ENCODE measurements at places on chromosomes 7 and 10.
A peak's percentile ranks its signal among the peaks of the same experiment; 100 is the strongest.

- no peak for DNase-seq
These were observed at the start of gene TTYH3 for GRCh38 chr7:2631946-2632732. Gene TTYH3, plus strand, starts transcription at chr7:2631986. Its CDS starts 170 bp downstream, at chr7:2632156.

DNA sequence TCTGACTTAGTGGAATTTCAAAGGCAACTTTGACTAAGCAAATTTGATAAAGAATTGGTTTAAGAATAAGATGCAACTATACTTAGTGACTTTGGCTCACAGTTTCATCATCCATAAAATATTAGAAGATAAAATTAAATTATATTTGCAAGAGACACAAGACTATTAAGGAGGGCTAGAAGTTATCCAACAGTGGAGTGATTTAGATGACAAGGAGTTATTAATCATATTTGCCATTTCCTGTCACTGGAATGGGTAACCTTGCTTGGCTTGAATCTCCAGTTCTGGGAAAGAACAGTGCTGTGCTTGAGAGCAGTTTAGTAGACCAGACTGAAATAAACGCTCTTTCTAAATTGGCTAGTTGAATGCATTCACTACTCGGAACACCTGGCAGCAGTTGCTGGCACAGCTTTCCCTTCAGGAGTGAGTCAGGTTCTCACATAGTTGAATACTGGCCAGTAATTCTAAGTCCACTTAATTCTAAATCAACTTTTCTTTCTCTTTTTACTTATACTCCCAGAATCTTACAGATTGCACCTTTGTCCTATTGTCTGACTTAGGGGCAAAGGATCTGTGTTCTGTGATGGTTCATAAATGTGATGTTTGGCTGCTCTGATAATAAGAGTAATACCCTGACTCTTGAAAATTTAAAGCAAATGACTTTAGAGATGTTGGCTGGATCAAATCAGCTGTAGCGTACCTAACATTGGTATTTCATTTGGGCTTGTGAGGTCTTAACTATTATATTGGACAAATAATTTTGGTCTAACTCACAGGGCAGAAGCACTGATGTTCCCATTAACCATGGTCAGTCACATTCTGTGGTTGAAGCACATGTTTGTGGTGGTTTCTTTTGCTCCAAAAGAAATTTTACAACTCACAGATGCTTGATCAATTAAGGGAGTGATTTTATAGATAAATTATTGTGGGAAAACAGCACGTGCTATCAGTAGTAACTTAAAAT is 16.6 kb downstream of the STMP1 start:
- no peak for DNase-seq

DNA sequence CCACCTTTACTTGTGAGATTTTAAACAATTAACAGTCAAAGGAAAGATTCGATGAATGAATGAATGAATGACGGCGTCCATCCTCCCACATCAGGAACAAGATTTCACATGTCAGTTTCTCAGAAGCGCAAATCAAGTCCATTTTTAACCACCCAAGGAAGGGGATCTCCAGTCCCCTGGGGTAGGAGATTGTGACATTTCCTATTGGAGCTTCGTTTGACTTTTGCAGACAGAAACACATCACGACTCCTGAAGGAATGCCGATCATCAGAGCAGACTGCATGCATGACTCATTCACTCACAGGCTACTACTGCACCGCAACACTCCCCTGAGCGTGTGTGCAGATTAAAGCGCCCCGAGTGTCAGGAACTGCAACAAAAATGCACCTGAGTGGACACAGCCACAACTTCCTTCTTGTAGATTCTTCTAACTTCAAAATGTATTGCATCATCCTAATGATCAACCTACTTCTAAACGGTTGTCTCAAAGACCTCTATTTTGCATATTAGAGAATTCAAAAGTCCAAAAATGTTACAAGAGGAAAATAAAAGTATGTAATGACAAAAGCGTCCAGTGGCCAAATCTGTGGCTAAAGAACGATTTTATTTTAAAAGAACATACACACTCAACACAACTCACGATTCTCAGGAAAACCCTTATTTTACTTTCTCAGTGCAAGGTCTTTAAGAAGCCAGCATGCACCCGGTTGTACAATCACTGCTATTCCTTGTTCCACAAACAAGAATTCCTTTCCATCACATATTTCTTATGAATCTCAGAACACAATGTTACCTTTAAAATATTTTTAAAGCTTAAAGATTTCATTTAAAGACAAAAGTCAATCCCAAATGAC is 172.6 kb downstream of the FAM107B start:
- DNase-seq, result no peak

DNA sequence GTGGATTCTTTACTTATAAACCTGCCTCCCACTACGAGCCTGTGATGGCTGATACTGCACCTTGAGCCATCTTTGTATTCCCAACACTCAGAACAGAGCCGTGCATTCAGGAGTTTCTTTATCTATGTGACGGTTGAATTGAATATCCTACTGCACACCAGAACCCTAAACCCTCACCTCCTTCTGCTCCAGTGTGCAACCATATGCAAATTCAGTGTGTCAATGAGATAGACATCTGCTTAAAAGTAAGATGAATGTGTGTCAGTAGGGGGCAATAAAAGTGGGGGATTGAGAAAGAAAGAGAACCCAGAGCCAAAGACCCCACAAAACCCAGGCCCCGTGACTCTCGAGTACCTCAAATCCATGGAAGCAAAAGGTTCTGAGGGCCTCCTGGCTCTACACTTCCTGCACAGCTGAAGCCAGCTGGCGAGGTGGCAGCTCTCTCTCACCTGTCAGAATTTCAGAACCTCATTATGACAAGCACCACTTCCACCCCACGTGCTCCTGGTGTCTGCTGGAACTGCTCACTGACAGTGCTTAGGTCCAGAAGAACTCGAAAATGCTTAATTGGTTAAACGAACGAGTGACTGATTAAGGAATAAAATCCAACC is 143.3 kb upstream of the GPR26 start:
- DNase-seq, result no peak

GRCh38 chr10:133131734-133132472 is 28.1 kb upstream of the KNDC1 start:
- no peak for DNase-seq

GRCh38 chr7:128728598-128728997 is 10.6 kb upstream of the CALU start:
- no peak for DNase-seq

DNA sequence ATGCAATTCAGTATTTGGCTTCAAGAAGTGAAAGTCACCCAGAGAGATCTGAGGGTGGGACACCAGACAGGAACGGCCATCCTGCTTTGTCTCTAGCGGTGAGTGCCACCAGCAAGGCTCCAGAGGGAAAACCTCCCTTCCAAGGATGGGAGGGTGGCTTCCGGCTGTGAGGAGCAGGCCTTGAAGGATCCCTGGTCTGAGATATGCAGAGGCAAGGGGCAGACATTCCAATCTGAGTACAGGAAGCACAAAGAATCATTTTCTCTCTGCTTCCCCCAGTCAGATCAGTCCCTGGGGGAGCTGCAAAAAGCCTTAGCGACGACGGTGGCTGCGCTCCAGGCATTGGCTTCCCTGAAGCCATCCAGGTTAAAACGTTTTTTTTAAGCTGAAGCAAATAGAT is 167.4 kb downstream of the TEX36 start:
- no peak for DNase-seq

- DNase-seq, result no peak
These were observed 27.9 kb upstream of the SLC35G1 start for GRCh38 chr10:93865794-93866425.

DNA sequence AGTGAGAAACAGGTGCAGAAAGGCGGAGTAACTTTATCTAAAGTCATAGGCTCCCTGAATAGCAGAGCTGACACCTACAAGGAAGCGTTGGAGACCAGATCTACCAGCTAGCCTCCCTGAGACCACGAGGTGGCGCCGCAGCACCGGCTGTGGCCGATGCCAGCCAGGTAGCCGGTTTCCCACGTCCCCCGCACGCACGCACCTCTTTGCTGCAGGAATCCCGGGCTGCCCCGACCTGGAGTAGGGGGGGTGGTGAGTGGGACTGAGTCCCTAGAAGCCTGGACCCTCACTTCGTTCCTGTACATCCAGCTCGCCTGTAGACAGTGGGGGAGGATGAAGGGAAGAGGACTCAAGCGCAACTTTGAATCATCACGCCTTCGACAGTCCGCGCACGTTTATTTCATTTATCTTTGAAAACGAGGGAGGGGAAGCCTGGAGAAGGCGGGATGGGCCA is 3.7 kb downstream of the ELOVL3 start:
- peak; percentile 72 for DNase-seq

DNA sequence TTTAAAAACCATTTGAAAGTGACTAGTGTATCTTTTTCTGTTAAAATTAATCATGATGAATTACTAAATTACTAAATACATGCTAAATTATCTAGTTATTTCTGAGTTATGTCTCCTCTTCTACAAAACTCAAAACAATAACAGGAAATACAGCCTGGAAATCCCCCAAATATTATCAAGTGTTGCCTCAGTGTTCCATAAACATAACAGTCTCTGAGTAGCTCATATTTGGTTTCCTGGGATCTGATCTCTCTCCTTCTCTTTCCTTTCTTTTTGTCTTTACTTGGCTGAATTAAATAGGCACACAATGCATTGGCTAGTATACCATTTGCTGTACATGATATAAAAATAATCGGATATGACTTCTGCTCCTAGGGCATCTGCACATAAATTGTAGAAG is 277.6 kb upstream of the IGFBP3 start:
- DNase-seq, result no peak

- no peak for DNase-seq
These were observed 36.5 kb upstream of the JAZF1 start for GRCh38 chr7:28217143-28217542.

GRCh38 chr10:11993834-11994468 is 48.7 kb downstream of the UPF2 start:
- DNase-seq, result no peak

DNA sequence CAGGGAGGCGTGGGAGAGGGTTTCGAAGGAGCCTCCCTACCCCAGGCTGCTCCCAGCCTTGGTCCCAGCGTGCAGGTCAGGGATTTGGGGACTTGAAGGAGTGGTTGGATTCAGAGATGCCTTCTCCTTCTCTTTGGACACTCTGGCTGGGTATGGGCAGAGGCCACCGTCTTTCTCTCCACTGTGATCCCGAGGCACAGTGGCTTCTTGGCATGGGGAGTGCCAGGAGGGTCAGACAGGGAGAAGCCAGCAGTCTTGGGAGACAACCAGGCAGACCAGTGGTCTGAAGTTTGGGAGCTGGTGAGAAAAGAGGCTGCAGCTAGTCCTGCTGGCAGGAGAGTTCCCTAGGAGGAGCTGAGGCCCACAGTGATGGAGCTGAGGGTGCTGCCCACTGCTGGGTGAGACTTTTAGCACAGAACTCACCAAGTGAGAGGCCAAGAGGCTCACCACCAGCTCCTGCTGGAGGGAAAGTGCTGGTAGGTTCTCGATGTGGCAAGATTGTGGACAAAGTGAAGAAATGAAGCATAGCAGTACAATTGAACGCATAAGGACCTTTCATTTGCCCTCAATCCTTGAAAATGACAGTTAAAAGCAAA is 35.2 kb upstream of the WDFY4 start:
- DNase-seq, result no peak

GRCh38 chr10:59830601-59831259 is 75.6 kb downstream of the CCDC6 start:
- DNase-seq, result no peak

DNA sequence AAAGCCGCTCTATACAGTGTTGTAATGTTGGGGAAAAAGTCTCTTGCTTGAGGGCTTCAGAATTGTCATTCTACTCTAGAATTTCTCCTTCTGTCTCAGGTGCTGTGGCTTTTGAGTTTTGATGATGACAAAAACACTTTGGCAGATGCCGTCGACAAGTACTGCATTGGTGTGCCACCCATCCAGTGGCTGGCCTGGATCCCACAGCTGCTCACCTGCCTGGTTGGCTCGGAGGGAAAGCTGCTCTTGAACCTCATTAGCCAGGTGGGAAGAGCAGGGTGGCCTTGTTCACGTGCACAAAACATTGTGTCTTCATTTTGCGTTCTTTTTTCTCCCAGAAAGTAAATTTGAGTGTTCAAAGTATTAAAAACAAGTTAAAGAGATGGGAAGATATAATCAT is 112.0 kb downstream of the TRRAP start:
- no peak for DNase-seq

- DNase-seq, result no peak
These were observed 16.8 kb downstream of the SMO start for GRCh38 chr7:129205126-129205818.

GRCh38 chr7:122384528-122384927 is 80.0 kb upstream of the FEZF1 start:
- DNase-seq, result no peak

GRCh38 chr7:132041108-132041507 is 484.7 kb upstream of the PODXL start:
- DNase-seq, result no peak

DNA sequence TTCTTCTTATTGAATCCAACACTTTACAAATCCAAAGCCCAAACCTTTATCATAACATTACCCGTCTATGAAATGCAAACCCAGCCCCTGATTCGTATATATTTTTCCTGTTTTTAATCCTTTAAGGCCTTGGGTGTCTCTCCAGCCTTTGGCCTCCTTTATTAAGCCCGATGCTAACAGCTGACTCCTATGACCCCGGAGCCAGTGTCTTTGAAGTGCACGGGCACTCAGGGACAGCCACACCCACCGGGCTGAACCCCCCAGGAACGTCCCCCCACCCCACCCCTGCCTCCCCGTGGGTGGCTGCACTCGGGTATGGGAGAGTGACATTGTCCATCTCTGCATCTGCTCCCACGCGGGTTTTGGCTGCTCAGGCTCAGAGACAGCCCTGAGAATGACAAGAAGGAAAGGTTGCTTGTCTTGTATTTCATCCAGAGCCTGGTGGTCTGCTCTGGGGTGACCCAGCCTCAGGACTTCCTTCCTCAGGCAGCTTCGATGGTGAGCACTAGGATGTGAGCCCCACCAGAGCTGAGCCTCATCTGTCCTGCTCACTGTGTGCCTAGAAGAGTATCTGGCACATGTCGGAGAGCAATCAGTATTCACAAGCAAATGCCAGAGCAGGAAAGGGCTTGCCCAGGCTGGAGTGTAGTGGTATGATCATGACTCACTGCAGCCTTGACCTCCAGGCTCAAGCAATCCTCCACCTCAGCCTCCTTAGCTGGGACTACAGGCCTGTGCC is 210.4 kb downstream of the SKIDA1 start:
- no peak for DNase-seq

- no peak for DNase-seq
These were observed 20.5 kb upstream of the PPP1R3C start for GRCh38 chr10:91653219-91653870.

GRCh38 chr7:25407053-25407452 is 178.8 kb upstream of the NPVF start:
- DNase-seq, result no peak

GRCh38 chr7:157851501-157852067 is 514.8 kb downstream of the DNAJB6 start:
- DNase-seq, result peak; percentile 38

GRCh38 chr10:114482480-114483304 is 78.4 kb upstream of the AFAP1L2 start:
- DNase-seq, result no peak

GRCh38 chr7:50282813-50283605 is 21.5 kb upstream of the IKZF1 start:
- no peak for DNase-seq

- no peak for DNase-seq
These were observed 12.5 kb downstream of the CALML5 start for GRCh38 chr10:5486853-5487235.

- no peak for DNase-seq
These were observed 767.4 kb upstream of the GHITM start for GRCh38 chr10:83371696-83372490.

GRCh38 chr10:111488668-111489067 is 411.8 kb downstream of the ADRA2A start:
- DNase-seq, result no peak

GRCh38 chr10:107739951-107740350 is 575.4 kb upstream of the SORCS1 start:
- DNase-seq, result no peak
